ENCODE measurements at places on chromosomes 2 and 18.
A peak's percentile ranks its signal among the peaks of the same experiment; 100 is the strongest.

DNA sequence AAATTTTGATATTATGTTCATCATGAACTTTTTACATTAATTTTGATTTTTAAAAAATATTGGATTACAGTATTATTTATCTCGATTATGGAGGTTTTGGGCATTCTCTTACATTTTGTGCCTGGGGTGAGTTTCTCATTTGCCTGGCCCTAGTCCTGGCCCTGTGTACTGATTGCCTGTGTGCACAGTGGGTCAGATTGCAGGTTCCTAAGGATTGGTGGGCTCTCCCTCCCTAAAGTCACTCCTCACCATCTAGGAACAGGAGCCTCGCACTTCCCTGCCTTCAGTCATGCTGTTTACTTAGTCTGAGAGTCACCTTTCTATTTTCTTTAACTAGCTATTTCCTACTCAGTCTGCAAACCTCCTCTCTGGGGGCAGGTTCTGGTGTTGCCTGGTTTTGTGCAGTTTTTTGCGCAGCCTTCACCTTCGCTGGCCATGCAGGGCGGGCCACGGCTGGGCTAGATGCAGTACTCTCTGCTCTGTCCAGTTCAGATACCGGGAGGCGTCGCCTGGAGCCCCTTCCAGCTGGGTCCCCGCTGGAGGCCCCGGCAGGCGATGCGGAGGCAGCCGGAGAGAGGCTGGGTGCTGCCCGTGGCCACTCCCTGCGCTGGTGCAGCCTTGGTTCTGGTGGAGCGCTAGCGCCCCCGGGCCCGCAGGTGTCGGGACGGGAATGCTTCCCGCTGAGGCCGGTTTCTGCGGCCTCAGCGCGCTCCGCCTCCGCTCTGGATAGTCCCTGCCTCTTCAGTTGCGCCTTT is 23.3 kb upstream of the MC5R start:
- no peak for DNase-seq

GRCh38 chr2:69201259-69201658 is 185.8 kb downstream of the GFPT1 start:
- no peak for DNase-seq

DNA sequence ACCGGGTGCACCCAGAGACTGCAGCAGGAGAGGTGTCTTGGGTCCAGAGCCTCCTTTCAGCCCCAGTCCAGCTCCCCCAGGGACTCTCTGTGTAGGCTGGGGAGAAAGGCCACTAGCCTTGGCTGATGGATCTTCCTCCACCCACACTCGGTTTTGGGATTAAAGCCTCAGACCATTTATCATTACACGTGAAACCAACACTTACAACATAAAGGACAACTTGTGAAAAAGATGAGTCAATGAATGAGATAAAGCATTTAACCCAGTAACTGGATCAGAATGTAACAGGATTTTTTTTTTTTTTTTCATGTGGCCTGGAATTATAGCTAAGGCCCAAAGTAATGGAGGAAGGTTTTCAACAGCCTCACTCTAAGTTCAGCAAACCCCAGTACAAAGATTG is 32.1 kb downstream of the NAT8 start:
- no peak for DNase-seq

GRCh38 chr2:119996148-119996547 is 16.7 kb upstream of the EPB41L5 start:
- no peak for DNase-seq

GRCh38 chr2:6538607-6539006 is 327.1 kb downstream of the CMPK2 start:
- DNase-seq, result no peak

DNA sequence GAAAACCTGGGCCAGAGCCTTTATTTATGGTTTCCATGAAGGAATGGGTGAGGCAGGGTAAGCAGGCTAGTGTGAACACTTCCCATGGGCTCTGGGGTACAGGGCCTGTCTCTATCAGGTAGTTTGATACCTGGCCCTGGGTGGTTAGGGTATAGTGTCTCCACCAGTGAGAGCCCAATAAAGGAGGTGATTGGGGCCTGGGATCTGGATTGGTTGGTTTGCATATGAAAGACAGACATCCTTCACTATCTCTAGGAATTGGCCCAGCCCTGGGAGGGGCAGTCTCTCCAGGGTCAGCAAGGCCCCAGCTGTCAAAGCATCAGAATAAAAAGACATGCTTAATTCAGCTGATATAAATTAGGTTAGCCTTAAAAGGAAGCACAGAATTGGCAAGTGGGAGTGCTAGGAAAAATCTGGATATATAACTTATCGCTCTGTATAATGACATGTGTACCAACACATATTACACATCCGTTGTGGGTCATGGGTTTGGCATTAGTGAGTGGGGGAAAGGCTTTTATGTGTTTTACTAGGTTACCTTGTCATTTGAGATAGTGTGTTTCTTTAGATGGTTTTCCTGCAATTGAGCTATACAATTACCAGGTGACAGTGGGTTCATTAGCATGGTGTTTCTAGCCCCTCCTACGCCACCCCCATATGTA is 18.5 kb upstream of the TMEM178A start:
- DNase-seq, result no peak

- no peak for DNase-seq
Measured at GRCh38 chr2:127658641-127659407, 12.9 kb downstream of the GPR17 start.

- DNase-seq, result peak; percentile 22
Measured at GRCh38 chr2:239991689-239992314, 33.3 kb downstream of the NDUFA10 start.

- no peak for DNase-seq
Measured at GRCh38 chr18:47601581-47602272, 328.7 kb downstream of the SMAD2 start.

DNA sequence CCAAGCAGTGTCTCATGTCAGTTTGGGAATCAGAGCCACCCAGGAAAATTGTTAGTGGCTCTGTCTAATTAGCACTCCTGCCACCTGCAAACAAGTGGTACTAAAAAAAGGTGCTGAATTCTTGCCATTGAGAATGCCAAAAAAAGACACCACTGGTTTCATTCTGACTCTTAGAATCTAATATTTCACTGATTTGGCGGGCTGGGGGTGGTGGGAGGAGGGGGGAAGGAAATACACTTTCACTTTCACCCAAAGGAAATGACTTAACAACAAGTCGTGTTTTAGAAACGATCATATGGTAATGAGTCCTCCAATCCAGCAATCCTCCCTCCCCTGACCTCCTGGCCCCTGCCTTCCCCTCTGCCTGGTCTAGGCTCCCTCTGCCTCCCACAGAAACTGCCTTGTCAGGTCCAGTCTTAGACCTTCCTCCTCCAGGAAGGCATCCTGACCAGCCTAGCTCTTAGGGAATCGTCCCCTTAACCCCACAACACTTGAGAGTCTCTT is 4.4 kb upstream of the KLHL29 start:
- DNase-seq, result peak; percentile 72

DNA sequence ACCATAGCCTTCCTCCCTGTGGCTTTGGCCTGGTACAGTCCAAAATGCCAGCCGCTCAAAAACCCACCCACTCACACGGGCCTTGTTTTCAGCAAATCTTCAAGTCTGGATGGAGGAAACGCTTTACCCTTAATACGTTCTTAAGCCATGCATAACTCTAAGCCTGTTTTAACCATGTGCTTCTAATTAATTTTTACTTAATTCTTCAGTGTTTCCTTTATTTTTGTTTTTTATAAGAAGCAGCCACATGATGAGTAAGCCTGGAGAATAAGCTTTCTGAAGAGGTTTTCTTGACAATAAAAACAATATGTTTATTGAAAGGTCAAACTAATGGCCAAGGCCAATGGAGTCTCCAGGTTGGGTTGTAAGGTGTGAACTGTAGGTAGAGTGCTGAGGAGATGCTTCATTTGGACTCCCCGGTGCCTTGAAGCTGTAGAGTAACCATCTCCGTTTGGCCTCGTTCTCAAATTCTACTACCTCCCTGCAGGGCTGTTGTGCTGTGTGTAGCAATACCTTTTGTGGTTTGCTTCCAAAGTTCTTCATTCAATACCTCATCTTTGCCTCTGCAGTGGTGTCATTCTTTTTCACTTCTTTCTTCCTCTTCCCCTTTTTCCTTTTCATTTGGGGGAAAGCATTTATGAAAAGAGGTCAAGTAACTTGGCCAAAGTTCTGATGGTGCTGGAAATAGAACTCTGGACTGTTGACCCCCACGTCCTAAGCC is 113.7 kb downstream of the PRKCE start:
- DNase-seq, result no peak

GRCh38 chr2:130884013-130884412 is 47.3 kb downstream of the ARHGEF4 start:
- DNase-seq, result no peak

- no peak for DNase-seq
Measured at GRCh38 chr18:79523206-79523735, 127.5 kb downstream of the NFATC1 start.
